ENCODE measurements at places on chromosomes 1 and 21.

- DNase-seq = no peak
Observed at GRCh38 chr1:79760531-79760930, 754.0 kb upstream of the ADGRL4 start.

DNA sequence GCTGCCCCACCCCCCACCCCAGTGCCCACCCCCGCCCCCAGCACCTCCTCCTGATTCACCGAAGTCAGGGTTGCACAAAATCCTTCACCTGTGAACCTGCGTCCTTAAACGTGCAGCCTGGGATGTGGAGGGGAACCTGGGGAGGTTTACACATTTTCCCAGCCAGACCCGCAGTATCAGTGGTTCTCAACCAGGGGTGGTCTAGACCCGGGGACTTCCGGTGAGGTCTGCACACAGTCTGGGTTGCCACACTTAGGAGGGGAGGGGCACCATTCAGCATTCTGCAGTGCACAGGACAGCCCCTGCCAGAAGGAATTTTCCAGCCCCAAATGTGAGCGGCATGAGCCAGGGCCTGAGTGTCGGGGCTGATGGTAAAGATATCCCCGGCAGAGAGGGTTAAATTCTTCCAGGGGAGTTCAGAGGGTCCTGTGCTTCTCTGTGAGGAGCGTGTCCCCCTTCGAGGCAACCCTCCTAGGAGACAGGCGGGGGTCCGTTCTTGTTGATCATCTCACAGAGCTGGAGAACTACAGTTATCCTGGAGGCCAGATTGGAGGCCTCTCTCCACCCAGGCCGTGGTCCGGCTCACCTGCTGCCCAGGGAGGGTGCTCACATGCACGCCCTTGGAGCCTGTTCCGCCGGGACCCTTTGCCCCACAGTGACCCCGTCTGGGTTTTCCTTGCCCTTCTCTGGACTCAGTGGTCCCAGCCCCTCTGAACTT, 113.6 kb downstream of the SIK1 start:
- no peak for DNase-seq

GRCh38 chr1:167333124-167333523, 112.4 kb downstream of the POU2F1 start:
- no peak for DNase-seq

DNA sequence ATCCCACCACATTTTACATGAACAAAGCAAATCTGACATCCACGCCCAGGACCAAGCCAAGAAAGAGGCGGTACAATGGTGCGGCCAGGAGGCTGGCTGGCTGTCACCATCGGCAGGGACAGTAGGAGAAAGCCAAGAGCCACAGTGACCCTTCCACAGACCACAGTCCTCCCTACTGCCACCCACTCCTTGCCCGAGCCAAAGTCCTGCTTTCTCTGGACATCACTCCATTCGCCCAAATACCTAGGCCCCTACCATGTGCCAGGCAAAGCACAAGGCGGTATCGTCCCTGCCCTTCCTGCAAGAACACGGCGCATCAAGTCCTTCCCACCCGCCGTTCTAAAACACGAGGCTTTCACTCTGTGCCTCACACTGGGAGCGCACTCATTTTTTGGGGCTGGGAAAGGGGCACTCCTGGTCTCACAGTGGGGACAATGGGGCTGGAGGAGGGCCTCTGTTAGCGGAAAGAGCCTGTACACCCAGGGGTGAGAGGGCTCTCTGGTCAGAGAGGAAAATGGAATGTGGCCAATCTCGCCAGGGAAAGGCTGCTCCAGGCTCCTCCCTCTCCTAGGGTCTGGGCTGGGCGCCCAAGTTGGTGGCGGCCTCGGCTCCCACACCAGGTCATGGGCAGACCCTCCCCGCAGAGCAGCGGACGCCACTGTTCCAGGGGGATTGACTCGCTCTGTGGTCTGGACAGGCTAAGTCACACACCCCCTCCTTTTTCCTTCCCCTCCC, 26.5 kb downstream of the SSBP3 start:
- DNase-seq = no peak

DNA sequence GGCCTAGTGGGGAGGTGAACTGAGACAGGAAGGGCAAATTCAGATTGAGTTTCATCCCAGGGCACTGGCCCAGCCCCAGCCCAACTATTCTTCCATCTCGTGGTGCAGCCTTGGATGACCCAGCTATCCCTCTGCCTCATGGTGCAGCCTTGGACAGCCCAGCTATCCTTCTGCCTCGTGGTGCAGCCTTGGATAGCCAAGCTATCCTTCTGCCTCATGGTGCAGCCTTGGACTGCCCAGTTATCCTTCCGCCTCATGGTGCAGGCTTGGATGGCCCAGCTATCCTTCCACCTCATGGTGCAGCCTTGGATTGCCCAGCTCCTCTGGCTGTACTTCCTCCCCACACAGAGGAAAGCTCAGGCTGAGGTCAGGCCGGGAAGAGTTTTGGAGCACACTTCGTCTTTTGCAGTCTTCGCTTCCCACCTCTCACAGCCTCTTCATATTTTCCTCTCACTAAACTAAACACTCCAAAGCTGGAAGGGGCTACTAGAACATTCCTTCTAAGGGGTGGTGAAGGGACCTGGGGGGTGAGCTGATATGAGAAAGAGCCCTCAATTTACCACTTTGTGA, 69.8 kb upstream of the TTC34 start:
- no peak for DNase-seq

DNA sequence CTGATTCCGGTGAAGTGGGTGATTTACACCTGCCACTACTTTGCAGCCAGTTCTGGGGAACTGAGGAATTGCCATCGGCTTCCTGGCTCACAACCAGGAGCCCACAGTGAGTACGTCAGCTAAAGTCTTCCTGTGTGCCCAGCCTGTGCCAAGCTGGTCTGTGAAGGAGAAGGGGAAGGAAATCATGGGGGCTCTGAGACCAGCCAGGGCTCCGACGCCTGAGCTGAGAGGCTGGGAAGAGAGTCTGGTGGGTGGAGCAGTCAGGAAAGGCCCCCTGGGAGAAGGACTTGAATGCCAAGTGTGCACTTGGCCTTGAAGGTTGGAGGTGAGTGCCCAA, 1.2 kb downstream of the LURAP1 start:
- DNase-seq = no peak

GRCh38 chr1:211485480-211485857, 6.5 kb downstream of the RD3 start:
- no peak for DNase-seq

DNA sequence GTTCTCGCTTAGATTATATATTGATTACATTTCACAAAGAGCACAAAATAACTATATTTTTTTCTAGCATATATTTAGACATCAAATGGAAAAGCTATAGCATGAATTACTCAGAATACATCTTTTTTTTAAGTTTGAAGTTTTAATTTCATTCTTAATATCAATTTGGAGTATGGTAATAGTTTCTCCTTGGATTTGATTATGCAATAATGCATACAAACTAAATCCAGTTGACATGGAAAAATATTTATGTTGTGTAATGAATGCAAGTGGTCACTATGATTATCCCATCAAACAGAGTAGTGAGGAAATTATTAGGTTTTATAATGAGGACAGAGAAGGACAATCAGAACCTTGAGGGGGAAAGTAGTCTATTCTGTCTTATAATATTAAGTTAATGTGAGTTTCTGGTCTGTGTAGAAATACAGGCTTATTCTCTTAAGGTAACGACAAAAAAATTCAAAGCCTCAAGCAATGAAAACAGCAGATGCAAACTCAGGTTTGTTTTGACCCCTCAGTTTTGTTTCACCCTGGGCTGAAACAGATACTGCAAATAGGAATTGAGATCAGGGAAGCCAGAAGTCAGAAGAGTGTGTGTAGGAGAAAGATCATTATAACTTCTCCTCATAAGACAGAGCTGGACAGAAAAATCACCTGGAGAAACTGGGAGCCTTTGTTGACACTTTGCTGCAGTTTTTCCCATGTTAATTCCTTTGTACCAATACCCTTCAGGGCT, 23.7 kb downstream of the LRRC8B start:
- no peak for DNase-seq

DNA sequence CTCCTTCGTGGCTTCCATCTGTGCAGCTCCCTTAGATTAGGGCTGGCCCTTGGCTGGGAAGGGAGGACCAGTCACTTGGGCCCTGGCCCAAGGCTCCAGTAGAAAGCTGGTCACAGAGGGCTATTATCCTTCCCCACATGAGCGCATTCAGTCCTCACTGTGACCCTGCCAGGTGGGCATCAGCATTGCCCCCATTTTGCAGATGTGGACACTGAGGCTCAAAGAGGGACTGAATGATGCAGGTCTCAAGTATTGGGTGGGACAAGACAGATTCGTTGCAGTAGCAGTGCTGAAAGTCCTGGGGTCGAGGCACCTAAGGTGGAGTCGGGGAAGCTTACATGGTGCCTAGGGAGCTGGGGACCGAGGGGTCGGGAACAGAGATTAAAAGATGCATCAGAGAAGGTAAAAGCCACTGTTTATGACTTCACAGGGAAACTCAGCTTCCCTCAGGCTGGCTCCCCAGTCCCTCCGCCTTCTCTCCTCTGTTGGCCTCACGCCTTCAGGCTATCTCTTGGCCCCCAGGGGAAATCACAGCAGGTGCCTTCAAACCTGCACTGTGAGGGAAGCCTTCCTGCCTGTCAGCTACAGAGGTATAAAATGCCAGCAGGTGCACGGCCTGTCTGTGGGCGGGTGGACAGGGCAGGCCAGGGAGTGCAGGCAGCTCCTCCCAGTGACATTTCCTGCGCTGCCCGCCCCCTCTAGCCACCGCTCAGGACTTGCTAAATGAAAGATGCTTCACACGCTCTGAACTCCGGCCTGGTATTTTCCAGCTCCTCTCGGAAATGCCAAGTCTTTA, 178.4 kb downstream of the GRIK3 start:
- no peak for DNase-seq

DNA sequence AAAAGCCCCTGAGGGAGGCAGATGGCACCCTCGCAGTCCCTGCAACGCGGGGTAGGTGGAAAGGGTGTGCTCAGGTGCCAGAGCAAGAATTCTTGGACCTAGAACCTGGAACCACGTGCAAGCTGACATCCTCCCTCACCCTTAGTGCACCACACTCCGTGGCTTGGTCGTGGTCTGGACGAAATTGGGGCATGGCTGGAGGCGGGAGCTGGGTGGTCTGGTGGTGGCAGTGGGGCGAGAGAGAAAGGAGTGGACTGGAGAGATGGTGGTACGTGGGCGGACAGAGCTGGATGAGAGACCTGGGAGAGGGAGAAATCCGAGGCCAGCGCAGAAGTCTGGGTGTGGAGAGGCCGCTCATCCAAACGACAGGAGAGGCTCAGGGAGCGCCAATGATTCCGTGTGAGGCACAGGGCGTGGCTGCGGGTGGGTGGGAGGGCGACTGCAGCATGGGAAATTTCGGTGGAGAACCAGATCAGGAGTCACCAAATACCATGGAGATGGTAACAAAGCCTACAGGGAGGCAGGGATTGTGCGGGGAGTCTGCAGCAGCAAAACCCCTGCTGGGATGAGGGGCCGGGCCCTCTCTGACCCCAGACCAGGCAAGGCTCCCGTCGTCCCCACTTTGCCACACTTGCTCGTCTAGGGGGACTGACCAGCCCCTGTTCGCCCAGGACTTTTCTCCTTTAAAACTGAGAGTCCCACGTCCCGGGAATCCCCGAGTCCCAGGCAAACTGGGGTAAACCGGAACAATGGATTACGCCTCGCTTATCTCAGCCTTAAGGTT, 31.9 kb downstream of the CDCP2 start:
- no peak for DNase-seq

- DNase-seq = no peak
Observed at GRCh38 chr1:42943166-42943565, 15.5 kb downstream of the SLC2A1 start.

GRCh38 chr1:79817031-79817560, 810.6 kb upstream of the ADGRL4 start:
- no peak for DNase-seq

- no peak for DNase-seq
Observed at GRCh38 chr1:10662090-10662688, 134.3 kb downstream of the CASZ1 start.

- no peak for DNase-seq
Observed at GRCh38 chr21:27759091-27759659, 792.3 kb upstream of the ADAMTS5 start.

Measured in BJ (cell line).